ENCODE measurements at places on chromosomes 2 and 18.

- no peak for DNase-seq
These were observed 30.9 kb upstream of the UBE2F start for GRCh38 chr2:237935740-237936452.

DNA sequence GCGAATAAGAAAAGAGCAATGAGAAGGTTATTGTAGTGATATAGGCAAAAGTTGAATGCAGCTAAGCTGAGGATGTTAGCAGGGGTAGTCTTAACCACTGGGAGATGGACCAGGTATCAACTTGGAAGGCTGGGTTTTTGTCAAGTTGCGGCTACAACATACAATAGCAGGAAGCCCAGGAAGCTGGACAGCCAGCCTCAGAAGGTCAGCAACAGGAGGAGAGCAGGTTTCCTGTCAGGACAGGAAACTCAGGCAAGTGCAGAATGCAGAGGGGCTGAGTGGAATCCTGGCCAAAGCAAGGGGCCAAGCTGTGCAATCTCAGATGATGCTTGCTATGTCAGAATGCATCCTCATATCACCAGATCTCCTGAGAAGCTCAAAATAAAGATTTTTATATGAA is 530.0 kb upstream of the ID2 start:
- DNase-seq = no peak

- no peak for DNase-seq
These were observed 55.7 kb downstream of the INO80C start for GRCh38 chr18:35441857-35442595.

DNA sequence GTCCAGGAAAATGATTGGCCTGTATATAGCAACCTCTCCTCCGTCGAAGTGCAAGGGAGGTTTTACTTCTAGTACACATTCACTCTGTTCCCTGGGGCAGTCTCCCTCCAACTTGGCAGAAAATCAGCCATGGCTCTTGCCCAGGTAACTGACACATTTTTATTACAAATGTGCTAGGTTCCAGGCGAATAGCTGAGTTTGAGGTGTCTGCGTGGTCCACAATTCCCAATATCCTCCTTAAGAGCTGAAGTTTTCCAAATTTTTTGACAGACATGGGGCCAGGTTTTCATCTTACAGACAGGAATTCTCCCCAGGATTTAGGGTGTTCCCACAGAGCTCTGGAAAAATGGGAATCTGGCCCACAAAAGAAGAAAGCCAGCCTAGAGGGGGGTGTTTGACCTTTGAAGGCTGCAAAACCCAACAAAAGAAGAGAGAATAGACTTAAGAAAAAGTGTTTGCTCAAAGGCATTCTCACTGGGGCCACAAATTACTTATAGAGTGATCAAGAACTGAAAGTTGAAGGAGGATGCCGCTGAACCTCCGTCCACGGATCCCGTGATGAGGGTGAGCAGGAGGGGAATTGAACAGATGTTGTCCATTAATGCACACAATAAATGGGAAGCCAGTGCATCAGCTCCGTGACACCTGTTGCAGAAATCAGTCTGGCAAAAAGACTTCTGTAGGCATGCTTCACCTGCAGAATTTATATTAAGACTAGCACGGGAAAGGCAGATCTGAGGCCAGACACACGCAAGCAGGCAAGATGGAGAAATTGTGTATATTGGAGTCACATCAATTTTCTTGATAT is 242.3 kb upstream of the COPS8 start:
- DNase-seq = no peak

- DNase-seq = no peak
These were observed 201.2 kb downstream of the SUCLG1 start for GRCh38 chr2:84257831-84258230.

DNA sequence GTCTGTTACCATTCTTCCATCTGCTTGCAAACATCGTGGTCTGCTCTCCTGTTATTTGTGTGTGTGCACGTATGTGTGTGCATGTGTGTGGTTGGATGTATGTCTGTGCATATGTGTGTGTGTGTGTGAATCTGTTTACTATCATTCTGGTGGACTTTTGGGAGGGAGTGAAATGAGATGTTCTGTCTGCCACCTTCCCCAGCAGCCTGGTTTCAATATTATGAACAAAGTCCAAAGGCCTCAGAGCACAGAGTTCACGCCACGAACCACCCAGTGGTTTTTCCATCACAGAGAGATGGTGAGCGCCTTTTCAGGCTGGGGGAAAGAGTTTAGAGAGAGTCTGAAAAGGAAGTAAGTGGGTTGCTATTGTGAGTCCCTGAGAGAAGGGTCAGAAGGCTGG is 67.1 kb upstream of the YWHAQ start:
- DNase-seq = no peak

DNA sequence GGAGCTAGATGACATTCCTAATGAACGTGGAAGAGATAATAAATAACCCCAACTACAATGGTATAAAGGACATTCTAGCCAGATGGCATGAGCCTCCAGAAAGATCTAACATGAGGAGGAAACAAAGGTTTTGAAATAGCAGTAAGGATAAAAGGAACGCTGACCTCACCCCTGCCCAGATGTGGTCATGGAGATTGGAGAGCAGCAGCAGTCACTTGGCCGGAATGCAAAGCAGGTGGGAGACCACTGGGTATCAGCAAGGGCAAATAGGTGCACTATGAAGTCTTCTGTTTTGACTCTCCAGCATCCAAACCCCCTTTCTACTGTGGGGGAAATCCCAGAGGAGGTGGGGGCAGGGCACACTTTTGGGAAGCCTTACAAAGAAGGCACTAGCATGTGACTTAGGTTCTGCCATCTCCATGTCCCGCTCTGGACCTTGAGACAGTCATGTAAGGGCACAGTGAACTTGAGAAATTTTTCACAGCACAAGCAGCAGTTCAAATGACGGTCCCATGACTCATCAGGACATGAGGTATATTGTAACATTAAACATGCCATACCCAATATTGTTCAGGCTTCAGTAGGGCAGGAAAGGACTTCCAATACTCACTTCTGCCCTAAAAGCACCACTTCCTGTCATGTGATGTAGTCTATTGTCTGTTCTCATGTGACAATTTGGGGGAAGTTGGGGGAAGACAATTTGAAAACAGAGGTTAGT is 55.2 kb downstream of the METTL4 start:
- no peak for DNase-seq

- DNase-seq = no peak
These were observed 85.9 kb downstream of the USP40 start for GRCh38 chr2:233480490-233481202.

- DNase-seq = no peak
These were observed 141.3 kb upstream of the FOSL2 start for GRCh38 chr2:28251337-28251736.

GRCh38 chr2:64143169-64144056 is 807 bp downstream of the PELI1 start:
- no peak for DNase-seq

DNA sequence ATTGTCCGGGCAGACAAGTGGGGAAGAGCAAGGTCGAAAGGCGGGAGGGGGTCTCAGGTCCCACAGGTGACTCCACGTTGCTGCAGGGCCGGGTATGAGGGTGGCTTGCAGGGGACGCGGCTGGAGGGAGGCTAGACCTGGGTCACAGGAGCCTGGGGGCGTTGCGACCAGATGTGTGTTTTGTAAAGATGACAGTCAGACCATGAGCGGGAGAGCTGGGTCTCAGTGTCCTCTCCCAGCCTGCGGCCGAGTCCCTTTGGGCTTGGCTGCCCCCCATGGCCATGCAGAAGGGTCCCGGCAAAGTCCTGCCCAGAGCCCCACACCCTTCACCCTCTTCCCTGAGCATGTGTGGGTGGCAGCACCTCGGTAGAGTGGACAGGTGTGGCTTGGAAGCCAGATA is 239.2 kb downstream of the ATAD2B start:
- DNase-seq = no peak

GRCh38 chr2:172100080-172100934 is 2.4 kb downstream of the DLX2 start:
- DNase-seq = no peak

GRCh38 chr2:501667-502066 is 175.5 kb downstream of the TMEM18 start:
- DNase-seq = no peak

- no peak for DNase-seq
These were observed 90.2 kb downstream of the NCK2 start for GRCh38 chr2:105834931-105835330.

DNA sequence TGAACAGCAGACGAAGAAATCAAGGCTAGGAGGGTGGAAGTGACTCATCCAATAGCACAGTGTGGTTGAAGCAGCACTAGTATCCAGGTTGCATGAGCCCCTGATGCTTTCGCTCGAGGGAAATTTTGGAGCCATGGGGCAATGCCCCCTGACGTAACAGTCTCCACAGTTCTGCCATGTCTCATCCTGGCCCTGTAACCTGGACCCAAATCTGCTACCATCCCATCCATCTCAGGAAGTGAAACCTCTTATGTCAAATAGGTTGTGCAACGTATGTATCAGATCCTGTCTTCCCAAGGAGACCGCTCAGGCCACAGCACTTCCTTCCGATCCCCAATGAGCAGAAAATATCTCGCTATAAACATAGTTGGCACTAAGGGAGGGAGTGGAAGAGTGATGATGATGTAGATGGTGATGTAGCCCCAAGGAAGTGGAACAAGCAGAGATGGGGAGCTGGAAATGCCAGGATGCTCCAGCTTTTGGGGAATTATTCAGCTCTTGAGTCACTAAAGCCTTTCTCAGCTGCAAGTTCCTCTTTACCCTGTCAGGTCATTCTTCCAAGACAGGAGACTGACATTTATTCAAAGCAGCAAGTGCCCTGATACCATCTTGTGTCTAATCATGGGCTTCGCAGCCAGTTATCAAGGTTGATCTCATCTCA is 3.0 kb upstream of the IL1B start:
- DNase-seq = no peak

DNA sequence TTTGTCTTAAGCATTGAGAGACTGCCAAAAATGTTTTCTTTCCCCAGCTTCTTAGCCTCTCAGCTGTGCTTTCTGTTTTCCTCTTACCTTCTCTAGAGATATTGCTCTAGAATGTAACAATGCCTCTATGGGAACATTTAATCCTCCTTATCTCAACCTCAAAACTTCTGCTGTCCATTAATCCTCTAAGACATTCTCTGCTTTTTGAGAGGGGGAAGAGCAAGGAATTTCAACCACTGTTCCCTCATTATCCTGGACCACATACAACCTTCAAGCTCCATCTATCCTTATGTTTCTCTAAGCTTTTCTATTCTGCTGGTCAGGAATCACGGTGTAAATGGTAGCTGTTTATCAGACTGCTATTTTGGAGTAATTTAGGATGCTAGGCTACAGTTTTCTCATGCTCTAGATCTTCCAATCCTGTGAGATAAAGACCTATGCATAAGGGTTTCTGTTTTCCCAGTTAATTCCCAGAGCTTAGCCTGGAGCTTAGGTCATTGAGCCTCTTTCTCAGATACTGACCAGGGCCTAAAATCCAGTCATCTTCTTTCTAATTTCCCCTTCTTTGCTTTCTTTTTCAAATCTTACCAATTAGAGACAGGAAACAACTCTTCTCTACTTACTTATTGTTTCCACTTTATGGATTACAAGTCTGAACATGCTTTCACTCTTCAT is 282.0 kb downstream of the CALCRL start:
- DNase-seq = no peak

DNA sequence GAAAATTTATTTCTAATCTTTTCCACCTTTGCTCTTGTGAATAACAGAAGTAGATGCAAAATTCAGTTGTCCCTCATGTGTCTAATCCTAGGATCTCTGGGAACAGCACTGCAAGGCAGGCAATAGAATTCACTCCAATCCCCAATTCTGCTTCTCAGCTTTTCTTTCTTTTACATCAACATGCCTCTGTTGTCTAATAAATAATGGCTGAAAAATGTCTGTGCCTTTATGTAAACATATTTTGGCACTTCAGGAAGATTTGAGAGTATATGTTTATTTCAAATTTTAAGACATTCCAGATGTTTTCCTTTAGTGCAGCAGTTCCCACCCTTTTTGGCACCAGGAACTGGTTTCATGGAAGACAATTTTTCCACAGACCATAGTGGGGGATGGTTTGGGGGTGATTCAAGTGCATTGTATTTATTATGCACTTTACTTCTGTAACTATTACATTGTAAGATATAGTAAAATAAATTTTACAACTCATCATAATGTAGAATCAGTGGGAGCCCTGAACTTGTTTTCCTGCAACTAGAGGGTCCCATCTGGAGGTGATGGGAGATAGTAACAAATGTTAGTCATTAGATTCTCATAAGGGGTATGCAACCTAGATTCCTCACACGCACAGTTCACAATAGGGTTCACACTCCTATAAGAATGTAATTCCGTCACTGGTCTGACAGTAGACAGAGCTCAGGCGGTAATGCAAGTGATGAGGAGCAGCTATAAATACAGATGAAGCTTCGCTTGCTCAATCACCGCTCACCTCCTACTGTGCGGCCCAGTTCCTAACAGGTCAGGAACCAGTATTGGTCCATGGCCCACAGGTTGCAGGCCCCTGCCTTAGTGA is 590.3 kb upstream of the CNTNAP5 start:
- DNase-seq = no peak

DNA sequence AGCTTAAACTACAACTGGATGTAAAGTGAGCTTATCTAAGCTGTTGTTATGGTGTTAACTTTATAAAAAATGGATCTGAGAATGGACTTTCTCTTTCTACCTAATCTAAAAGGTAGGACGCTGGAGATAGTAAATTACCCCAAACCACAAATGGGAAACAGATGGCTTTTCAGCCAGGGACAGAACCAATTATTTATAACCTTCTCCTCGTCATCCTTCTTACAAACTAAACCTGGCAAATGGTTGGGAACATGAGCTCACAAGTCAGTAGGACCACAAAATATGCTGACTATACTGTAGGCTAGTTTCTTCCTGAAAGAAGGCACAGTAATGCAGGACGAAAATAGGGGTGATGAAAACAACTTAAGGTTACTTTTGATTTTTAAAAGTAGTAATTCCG is 32.7 kb upstream of the ZDBF2 start:
- DNase-seq = no peak

GRCh38 chr2:145740302-145740701 is 1220.4 kb upstream of the ZEB2 start:
- no peak for DNase-seq

DNA sequence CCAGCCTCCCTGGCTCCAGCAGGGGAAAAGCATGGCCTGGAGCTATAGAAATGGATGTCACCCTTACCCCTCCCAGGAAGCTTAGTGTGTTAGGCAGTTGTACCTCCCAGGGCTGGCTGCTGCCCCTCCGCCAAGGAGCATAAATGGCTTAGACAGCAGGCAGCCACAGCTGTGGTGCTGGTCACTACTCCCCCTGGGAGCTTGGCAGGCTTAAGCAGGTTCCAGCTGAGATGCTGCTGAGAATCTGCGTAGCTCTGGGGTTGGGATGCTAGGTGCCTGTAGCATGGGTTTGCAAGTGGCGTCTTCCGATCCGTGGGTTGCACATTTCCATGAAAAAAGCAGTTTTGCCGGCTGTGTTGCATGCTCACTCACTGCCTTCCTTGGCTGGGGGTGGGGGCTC is 369.7 kb downstream of the CTNNA2 start:
- DNase-seq = no peak

- no peak for DNase-seq
These were observed 49.9 kb upstream of the DAPL1 start for GRCh38 chr2:158745067-158745865.

GRCh38 chr2:170679607-170680079 is 35.5 kb upstream of the SP5 start:
- DNase-seq = no peak

- DNase-seq = no peak
These were observed 99.1 kb upstream of the HDAC4 start for GRCh38 chr2:239499726-239500573.

Data from activated CD4-positive, CD25-positive, alpha-beta regulatory T cell (primary cell).